Hepatocyte (in vitro differentiated cells): ENCODE measurements at places on chromosomes 7 and 10. TPM values are rescaled to one million over a fixed set of nuclear protein-coding genes. Genes with fewer than 3 reads are reported as not detected.

- DNase-seq, result peak; percentile 30
These were observed 9.0 kb downstream of the FAM204A start for GRCh38 chr10:118332948-118333710.

- DNase-seq, result no peak
These were observed 17.3 kb downstream of the CAMK2B start for GRCh38 chr7:44307905-44308595.

DNA sequence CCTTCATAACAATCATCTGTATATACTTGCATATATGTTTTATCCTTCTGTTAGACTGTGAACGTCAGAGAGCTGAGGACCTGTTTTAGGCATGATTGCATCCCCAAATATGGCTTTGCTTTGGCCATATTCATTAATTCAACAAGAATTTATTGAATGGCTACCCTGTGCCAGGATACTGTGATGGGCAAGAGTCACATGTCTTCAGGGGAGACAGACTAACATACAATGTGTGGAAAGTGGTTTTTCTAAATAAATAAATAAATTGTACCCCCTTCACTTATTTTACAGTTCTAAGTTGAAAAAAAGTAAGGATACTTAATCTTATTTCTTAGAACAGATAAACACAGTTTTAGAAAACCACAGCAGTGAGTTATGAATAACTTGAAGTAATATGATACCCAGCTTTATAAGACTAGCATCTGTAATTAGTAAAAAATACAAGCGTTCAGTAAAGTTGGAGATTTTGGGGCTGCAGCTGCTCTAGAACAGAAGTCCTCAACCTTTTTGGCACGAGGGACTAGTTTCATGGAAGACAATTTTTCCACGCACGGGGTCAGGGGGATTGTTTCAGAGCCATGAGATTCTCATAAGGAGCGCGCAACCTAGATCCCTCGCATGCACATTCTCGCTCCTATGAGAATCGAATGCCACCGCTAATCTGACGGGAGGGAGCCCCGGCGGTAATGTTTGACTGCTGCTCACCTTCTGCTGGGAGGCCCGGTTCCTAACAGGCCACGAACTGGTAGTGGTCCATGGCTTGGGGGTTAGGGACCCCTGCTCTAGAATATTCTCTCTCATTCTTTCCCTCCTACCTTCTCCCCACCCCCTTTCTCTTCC is 89.4 kb upstream of the MTPN start:
- DNase-seq, result no peak

GRCh38 chr7:144379776-144380384 is 23.6 kb downstream of the NOBOX start:
- DNase-seq, result no peak

The PPP1R17 gene
- total RNA-seq, result not detected in 2 replicates

The SPDYE11 gene
- 0.07 TPM in 1 of 2 replicates, not detected in the other for total RNA-seq

DNA sequence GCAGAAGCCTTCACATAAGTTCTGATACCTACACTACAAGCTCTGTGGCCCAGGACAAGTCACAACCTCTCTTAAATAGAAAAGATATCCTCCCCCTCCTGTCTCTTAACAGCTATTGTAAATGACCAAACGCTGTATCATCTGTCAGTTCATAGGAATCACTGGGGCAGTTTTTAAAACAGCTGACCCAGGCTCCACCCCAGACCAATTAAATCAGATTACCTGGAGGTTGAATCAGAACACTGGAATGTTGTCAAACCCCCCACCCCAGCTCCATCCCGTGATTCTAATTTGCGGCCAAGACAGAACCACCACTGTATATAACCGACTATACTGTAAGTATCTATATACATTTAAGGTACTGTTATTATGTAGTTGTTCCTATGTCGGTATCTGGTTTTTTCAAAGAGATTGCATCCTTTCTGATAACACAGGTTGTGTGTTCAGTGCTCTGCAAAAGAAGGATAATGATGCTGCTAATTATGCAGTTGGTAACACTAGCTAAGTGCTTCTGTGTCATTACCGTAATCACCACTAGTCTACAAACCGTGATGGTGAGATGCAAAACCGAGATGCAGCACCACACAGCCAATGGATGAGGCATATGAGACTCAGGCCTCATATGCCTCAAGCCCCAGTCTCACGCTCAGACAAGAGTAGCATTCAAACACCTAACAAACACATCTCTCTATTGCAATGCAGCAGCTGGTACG is 47.4 kb downstream of the TNS3 start:
- DNase-seq, result peak; percentile 67

GRCh38 chr7:90709501-90710465 is 113.7 kb downstream of the CDK14 start:
- DNase-seq, result peak; percentile 20
